HCT116 (cell line): ENCODE measurements at places on chromosomes 5 and 9.

DNA sequence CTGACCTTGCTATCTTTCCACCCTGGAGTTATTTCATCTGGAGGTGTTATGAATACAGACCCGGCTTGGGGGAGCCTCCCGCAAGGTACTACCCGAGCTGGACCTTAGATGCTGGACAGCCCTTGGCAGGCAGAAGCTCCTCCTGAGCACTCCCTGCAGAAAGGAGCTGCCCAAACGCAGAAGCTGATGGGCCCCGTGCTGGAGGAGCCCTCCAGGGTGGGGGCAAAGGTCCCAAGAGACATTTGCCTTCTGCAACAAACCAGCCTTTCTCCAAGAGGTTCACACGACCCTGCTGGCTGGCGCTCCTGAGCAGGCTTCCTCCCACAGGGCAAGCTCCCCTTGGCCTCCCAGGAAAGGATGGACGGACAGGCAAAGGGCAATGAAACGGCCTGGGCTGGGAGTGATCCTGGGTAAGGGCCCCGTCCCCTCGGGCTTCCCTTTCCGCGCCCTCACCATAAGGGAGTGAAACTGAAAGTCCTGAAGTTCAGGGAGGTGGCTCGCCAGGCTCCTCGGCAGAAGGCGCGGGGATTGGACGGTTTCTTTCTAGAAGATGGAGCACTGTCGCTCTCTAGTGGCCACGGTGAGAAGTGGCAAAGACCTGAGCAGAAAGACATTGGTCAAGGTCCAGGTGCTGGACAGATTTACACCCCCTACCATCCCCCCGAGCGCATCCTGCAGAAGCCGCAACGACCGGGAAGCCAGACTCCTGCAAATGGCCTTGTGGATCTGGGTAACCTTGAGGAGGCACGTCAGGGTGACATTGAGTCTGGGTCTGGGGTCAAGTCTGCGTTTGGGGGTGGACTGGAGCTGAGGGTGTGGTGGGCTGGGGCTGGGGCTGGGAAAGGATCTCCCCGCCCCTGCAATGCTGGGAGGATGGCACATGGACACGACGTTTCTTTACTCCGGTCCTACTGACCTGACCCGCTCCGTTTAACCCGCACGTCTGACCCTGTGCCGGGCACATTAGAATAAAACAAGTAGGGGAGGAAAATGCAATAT lies 56.4 kb downstream of the NEURL1B start:
- DNase-seq, result peak; percentile 57

DNA sequence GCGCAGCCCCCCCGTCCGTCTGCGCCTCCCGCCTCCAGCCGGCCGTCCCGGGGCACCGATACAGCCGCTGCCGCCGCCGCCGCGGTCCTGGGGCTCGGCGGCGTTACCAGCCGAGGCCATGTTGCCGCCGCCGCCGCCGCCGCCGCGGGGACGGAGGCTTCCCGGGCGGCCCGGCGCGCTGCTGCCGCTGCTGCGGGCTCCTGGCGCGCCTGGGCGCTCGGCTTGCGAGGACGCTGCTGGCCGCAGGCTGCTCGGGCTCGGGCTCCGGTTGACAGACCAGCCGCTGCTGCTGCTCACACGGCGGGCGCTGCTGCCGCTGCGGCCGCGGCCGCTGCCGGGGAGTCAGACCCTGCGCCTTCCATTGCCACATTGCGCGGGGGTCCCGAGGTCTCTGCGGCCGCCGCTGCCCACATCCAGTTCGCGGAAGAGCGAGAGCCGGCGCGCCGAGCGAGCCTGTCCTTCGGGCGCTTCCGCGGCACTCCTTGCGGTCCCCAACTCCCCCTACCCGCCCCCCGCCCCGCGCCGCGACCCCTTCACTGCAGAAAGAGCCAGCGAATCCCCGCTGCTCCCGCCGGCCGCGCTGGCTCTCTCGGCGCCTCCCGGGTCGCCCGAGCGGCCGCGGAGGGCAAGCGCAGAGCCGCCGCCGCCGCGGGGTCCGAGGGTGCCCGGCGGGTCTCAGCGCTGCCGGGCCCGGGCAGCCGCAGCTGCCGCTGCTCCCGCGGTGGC lies 8.4 kb downstream of the PTCH1 start:
- no peak for DNase-seq

DNA sequence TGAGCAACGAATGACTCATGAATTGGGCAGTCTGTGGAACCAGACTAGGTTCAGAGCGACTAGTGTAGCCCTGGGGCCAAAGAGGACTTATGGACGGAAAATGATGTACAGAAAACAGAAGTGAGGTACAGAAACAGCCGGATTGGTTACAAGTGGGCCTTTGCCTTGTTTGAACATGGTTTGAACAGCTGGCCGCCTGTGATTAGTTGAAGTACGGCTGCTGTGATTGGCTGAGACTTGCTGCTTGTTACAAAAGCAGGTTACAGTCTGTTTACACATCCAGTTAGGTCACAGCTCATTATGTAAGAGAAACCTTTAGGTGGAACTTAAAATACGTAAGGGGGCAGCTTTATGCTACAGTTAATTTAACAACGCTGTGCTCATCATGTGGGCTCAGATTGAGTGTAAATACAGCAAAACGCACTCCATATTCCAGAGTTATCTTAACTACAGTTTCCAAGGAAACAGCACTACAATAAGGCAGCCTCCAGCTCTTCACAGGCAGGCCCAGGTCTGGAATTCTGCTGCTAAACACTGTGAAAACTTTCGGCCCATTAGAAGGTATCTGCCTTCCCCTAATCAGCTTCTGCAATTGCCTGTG lies 6.5 kb downstream of the AMACR start:
- no peak for DNase-seq

DNA sequence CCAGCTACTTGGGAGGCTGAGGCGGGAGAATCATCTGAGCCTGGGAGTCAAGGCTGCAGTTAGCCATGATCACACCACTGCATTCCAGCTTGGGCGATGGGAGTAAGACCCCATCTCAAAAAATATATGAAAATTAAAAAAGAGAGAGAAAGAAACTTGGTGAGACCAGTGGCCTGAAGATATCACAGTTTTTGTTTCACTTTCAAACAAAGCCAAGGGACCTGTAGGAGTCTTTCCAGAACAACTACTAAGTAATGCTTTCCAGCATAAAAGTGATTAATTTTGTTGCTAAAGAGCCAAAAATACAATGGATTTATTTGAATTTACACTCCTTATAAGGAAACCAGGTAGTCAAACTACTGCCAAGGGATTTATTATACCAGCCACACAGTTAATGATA lies 23.5 kb downstream of the GKAP1 start:
- DNase-seq, result no peak

DNA sequence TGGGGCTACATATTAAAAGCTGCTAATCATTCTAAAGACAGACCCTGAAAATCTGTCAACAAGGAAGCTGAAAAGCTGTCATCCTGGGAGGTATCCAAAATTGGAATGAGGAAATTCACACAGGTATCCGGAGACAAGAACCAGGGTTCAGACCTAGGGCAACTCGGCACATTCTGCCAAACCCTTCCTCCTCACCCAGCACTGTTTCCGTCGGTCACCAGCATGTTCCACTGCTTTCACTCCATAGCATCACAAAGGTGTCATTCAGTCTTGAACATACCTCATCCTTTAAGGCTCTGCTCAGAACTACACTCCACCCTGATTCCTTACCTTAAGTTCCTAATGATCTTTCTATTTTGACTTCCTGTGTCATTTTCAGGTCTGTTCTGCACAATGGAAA lies 153.1 kb upstream of the RASA1 start:
- no peak for DNase-seq

DNA sequence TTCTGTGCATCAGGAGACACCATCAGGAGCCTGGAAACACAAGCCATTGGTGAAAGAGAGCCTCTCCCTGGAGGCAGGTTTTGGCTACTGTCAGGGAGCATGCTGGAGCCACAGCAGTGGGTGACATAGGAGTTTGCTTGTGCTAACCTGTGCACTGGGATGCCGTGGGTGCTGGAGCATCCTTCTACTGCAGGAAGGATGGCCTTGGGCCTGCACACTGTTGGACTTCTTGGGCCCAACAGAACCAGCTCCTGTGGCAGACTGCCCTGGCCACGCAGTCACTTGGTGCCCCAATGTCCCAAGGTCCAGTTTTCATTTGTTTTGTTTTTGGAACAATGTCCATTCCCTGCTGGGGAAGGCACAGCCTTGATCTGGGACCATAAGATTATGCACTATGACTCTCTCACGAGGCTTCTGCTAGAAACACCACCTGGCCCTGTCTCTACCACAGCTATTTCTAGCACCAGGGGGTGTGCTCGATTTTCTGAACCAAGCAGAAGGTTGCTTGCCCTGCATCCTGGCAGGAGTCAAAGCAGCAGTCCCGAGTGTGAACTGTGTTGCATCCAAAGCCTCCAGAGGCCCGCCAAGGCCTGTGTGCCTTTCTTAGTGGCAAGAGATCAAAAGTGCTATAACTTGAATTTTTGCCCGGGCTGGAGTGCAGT lies 5.5 kb upstream of the LTC4S start:
- no peak for DNase-seq

DNA sequence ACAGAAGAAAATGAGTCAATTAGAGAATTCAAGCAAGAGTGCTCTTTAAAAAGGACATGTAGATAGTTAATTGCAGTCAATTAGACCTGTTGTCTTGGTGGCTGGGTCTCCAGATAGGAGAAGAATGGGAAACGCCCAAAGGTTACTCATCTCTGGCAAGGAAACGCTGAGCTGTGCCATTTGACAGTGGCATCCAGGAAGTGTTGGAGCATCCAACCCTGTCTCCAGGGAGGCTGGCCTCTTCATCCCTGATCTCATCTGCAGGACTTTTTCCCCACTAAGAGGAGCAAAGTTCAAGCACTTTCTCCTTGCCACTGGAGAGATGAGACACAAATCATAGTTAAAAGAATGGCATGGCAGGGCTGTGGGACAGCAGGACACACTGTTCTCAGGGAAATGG lies 111.7 kb upstream of the MSX2 start:
- DNase-seq, result no peak

DNA sequence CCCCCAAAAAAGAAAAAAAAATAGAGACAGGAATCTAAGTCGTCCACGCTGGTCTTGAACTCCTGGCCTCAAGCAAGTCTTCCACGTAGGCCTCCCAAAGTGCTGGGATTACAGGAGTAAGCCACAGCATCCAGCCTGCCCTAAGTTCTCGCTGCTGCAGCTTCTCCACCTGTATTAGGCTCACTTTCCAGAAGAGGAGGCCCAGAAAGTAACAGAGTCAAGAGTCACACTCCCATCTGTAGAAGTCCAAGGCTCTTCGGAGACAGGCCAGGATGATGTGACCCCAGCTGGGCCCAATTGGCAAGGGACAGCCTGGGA lies 1.8 kb downstream of the EEIG1 start:
- DNase-seq, result no peak

GRCh38 chr5:34409373-34409772 lies 246.8 kb upstream of the RAI14 start:
- no peak for DNase-seq

DNA sequence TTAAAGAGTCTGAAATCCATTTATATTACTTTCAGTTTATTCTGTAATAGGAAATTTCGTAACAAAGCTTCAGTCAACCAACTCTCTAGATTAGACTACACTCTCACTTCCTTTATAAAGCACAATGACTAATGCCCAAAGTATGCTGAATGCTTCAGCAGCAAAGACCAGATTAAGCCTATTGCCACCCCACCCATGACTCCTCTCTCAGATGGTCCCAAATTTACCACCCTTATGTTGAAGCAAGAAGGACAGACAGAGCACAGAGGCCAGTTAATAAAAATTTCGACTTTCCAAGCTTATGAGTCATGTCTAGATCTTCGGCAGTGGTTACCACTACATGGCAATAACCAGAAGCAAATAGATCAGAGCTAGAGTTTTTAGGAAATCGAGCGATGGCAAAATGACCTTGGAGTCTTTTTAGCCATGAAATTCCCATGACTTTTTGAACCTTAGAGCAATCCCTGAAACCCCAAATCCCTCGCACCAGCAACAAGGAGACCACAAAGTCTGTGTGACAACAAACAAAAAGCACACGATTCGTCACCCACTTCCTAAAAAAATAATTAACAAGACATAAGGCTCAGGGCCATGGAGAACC lies 287.8 kb upstream of the RASA1 start:
- DNase-seq, result peak; percentile 33

- DNase-seq, result no peak
Measured at GRCh38 chr9:135109650-135110049, 22.2 kb downstream of the OLFM1 start.

DNA sequence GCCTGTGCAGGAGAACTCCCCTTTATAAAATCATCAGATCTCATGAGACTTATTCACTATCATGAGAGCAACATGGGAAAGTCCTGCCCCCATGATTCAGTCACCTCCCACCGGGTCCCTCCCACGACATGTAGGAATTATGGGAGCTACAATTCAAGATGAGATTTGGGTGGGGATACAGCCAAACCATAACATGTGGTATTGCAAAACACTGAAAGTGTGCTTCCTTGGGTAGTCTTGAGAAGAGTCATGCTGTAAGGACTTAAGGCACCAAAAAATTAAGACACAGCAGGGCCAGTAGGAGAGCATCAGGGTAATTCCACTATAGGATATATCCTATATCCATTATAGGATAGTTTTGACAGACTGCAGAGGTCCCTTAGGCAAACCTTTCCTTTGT lies 29.4 kb upstream of the GDNF start:
- DNase-seq, result no peak

GRCh38 chr5:117094114-117094815 lies 519.6 kb upstream of the SEMA6A start:
- DNase-seq, result no peak

GRCh38 chr5:3258050-3258449 lies 337.6 kb upstream of the IRX1 start:
- DNase-seq, result no peak

DNA sequence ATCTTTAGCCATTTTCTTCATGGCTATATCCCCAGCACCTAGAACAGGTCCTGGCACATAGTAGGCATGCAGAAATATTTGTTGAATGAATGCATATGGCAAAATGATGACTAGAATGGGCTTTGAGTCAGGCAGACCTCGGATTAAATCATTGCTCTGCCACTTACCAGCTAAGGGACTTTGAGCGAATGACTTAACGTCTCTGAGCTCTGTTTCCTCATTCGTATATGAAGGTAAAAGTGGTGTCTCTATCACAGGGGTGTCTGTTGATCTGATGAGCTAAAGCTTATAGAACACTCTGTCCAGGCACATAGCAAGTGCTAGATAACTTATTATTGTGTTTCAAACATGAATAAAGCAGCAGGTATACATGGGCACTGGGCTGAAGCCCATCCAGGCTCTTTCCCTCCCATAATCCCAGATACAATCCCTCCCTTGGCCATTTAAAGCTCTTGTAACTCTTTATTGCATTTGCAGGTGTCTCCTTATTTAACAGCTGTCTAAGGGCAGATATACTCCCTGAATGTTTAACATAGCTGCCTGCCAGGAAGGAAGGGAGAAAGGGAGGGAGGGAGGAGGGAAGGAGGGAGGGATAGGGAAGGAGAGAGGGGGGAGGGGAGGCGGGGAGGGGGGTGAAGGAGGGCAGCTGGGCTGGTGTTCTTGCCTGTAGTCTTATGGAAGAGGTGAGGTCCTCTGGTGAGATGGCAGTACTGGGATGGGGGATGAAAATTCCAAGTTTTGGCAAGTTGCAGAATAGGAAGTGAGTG lies 23.2 kb upstream of the STXBP1 start:
- DNase-seq, result no peak

- DNase-seq, result no peak
Measured at GRCh38 chr5:81837667-81838306, 86.9 kb upstream of the SSBP2 start.

- DNase-seq, result no peak
Measured at GRCh38 chr9:82580921-82581320, 482.0 kb downstream of the RASEF start.
